ENCODE measurements at places on chromosomes 12 and 14.
A peak's percentile ranks its signal among the peaks of the same experiment; 100 is the strongest.

DNA sequence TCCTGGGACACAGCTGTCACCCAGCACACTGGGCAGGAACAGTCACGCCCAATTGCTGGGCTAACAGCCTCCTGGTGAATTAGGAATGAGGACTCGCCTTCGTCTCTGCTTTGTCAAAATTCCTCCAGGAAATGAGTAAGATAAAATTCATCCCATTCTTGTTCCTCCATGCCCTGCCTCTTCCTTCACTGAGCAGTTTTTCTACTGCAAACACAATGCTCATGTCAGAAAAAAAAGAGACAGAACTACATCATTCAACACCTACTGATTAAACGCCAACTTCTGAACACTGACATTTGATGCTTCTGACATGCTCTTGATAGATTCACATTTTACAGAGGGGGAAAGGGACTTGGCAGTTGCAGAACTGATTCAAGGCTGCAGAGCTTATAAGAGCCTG is 37.5 kb upstream of the DTX1 start:
- no peak for DNase-seq

DNA sequence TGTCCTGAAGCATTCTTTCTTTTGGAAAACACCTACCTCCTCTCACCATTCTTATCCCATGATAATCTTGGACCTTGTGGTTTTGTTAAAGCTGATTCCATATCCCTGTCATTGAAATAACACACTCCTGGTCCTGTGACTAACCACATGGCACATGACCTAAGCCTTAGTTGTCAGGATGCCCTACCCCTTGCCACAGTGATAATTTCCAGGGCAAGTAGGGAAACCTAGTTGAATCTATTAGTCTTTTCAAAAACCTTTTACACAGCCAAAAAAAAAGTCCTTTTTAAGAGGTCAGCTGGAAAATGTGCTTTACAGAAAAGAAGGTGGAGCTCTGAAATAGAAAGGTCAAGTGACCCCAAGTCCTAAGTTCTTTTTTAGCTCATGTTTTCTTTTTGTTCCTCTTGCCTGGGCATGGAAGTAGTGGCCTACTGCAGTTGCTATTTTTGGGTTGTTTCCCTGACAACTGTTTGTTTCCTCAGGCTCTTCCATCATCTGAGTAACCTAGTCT is 608.4 kb downstream of the LRFN5 start:
- DNase-seq = peak; percentile 10

DNA sequence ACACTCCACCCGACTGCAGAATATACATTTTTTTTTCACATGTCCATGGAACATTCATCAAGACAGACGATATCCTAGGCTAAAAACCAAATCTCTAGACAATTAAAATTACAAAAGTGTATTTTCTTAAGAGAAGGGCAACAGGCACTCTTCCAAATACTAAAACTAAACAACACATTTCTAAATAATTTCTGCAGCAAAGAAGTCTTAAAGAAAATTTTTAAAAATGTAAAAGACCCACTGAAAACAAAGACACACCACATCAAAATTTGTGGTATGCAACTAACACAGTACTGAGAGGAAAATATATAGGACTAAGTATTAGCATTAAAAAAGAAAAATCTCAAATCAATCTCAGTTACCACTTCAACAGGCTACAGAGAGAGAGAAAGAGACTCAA is 570.0 kb downstream of the SLC16A7 start:
- no peak for DNase-seq

DNA sequence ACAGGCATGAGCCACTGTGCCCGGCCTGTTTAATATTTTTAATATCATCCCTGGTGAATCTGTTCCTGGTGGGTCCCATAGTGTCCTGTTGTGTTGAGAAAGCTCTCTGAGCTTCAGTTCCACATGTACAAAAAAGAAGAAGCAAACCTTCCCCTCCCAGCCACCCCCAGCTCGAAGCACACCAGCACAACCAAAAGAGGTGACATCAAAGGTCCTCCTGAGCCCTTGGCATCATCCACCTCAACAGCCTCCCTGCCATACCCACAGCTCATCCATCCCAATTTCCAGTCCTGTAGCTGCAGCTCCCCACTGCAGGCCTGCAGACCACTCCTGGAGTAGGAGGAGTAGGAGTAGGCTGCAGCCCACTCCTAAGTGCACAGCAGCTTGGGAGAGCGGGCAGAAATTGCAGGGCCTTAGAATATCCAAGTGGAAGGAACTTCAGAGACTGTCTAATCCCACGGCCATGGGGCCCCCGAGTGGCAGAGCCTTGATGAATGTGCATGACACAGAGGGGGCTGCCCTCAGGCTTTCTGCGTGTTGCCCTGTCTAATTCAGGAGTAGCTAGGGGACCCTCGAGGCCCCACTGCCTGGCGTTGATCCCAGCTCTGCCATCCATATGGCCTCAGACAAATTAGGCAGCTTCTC is 36.7 kb upstream of the CD9 start:
- no peak for DNase-seq

Data from inflammatory macrophage treated with lipopolysaccharide for 1 hour (primary cell).